ENCODE measurements at places on chromosomes 1 and 21. TPM values are rescaled to one million over a fixed set of nuclear protein-coding genes. Genes with fewer than 3 reads are reported as not detected.

- H3K36me3 ChIP-seq: no peaks in the 10 kb centered on the region
- DNase-seq: no peak
- no peak overlapping the region for H3K27ac ChIP-seq
- H3K4me3 ChIP-seq: no peak overlapping the region
- no peaks in the 10 kb centered on the region for H3K27me3 ChIP-seq
Measured at GRCh38 chr1:215210167-215210566, 127.6 kb downstream of the KCNK2 start.

GRCh38 chr1:65424573-65424889 is 4.1 kb downstream of the LEPR start:
- no peaks in the 10 kb centered on the region for H3K27me3 ChIP-seq
- H3K27ac ChIP-seq: peak overlapping the region; percentile 85

DNA sequence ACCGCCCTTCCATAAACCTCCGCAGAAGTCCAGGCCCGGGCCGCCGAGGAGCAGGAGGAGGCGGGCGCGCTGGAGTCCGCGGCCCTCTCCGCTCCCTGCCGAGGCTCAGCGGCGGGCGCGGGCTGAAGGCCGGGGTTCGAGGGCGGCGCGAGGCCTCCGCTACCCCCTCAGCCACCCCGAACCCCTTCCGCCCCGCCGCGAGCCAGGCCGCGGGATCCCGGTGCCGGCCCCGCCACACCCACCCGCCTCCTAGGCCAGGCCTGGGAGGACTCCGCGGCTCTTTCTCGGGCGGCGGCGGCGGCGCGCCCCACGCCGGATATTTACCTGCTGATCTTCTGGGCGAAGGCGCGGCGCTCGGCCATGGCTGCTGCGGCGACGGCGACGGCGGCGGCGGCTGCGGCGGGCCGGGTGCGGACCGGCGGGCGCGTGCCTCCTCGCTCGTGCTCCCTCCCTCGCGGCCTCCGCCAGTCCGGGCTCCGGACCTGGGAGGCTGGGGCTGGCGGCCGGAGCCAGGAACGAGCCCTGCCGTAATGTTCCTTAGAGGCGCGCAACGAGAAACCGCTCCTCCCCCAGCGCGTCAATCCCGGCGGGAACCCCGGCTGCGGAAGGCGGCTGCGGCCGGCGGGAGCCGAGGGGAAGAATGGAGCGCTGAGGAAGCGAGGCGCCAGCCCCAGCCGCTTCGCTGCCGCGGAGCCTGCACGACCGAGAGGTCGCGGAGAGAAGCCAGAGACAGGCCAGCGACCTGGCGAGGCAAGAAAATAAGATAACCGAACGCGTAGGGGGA is at the start of gene DOCK7:
DOCK7 (minus strand) TSS at position 484 of the 784 bp plus-strand sequence; CDS start at position 362, 122 bp downstream.
- H3K27me3 ChIP-seq: no peaks in the 10 kb centered on the region
- H3K4me3 ChIP-seq: peak within 1 kb of the TSS; percentile 84
- H3K4me1 ChIP-seq: peaks cover 30% of the 10 kb centered on the region

GRCh38 chr1:17591814-17592430 is 52.4 kb downstream of the ARHGEF10L start:
- no peak overlapping the region for H3K4me3 ChIP-seq
- H3K4me1 ChIP-seq: no peaks in the 10 kb centered on the region

Gene ASAP3
- 14.2 TPM for total RNA-seq

Gene FLG2
- not detected for total RNA-seq

Gene CHD5
- 0.11 TPM for total RNA-seq
